ENCODE measurements at places on chromosomes 12 and 14.

- DNase-seq = no peak
These were observed 4.4 kb upstream of the GALNT9 start for GRCh38 chr12:132333766-132334165.

DNA sequence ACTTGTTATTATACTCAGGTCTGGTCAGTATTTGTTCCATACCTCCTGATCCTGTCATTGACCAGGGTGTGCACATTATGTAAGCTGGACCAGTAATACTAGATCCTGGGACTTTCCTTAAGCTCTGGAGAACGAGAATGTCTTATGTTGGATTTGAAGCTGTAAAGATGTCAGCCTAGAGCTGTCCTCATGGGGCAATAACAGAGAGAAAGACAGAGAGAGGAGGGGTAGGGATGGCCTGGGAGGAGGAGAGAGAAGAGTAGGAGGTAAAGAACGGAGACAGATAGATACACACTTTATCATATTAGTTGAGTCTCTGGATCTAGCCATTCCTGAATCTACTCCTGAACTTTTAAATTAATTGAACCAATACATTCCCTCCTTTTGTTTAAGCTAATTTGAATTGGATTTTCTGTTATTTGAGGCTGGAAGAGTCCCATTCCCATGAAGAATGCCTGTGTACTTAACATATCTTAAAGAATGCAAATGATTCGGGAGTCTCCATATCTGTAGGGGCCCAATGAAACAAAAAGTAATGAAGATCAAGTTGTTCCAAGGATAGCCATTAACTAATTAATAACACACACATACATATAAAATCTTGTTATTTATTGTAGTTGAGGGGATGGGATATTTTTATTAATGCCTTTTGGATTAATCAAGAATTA lies 55.9 kb downstream of the PLEKHA5 start:
- no peak for DNase-seq

DNA sequence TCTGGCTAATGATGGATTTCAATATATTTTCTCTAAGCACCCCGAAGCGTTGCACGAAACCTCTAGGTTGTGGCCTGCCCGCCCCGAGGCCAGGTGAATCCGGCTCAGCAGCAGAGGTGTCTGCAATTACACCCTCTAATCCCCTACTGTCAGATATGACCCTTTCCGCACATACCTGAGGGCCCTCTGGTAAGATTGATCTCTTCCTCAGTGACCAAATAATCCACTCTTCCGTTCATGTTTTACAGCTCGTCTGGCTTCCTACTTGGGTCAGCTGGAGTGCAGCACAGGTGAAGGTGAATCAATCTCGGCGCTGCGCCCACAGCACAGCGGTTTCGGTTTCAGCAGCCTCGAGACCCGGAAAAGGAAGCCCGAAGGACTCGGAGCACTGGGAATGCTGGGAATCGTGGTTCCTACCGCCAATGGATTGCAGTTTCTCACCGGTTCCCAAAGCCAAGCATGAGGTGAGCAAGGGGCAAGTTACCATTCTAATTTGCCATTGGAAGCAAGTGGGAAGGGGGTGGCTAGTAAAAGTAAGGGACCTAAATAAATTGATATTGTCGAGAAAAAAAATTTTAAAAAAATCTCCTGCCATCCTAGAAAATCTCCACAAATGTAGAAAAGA lies at the start of gene SYNJ2BP:
SYNJ2BP (minus strand) TSS at position 366 of the 625 bp plus-strand sequence; CDS start at position 239, 127 bp downstream.
- DNase-seq = no peak

- DNase-seq = no peak
These were observed 178.7 kb downstream of the PAWR start for GRCh38 chr12:79512068-79512467.

- DNase-seq = no peak
These were observed 76.1 kb downstream of the TBC1D30 start for GRCh38 chr12:64900540-64900939.

GRCh38 chr14:59333235-59333634 lies 131.9 kb downstream of the GPR135 start:
- no peak for DNase-seq

DNA sequence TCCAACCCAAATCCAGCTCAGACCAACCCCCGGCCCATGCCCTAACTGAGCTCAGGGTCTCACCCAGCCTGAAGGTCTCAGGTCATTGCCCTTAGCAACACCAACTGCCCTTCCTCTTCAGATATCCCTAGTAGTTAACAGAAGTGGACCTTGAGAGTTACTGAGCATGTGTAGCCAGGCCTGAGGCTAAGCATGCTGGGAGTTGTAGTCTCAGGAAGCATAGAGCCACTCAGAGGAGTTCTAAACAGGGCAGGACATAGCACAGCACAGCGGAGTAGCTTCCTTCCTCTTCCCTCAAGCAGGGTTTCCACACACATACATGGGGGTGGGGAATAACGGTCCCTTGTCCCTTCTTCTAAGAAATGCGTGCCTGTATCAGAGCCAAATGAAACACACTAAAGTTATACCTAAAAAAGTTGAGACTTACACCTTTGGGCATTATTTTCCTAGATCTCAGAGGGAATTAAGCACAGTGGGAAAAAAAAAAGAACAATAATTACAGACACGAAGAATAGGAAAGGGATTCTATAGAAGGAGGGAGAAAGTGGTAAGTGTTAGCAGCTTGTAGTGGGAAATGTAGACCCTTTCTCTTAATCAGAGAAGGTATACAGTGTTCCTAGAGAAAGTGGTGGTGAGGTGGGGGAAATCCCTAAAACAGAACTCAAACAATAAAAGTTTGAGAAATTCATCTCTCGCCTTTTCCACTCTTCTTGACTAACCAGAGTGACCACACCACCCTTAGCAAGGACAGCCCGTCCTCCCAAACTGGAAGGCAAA lies 4.4 kb downstream of the KMT2D start:
- no peak for DNase-seq

DNA sequence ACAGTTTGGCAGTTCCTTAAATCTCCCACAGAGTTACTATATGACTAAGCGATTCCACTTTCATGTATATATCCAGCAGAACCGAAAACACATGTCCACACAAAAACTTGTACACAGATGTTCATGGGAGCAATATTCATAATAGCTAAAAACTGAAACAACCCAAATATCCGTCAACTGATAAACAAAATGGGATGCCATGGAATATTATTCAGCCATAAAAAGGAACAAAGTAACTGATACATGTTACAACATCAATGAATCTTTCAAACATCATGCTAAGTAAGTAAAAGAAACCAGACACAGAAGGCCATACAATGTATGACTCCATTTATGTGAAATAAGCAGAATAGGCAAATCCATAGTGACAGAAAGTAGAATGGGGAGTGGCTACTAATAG lies 80.2 kb upstream of the GPHB5 start:
- no peak for DNase-seq

DNA sequence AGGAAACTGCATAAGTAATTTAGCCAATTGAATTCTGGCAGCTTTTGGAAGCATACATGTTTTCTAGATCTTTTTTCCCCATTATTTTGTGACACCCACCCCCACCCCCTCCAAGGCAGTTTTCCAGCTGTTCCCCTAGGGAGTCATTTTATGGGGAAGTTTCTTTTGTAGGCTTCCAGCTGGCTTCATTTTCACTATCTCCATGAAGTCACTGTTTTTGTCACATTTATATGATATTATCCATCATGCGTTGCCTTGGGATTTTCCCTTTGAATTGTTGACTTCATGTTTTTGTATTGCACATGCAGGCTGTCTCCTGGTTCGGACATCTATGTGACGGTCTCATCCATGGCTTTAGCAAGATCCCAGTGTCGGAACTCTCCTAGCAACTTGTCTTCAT lies 233.6 kb upstream of the RGS6 start:
- no peak for DNase-seq

GRCh38 chr14:39442293-39442692 lies 10.1 kb upstream of the FBXO33 start:
- DNase-seq = no peak

DNA sequence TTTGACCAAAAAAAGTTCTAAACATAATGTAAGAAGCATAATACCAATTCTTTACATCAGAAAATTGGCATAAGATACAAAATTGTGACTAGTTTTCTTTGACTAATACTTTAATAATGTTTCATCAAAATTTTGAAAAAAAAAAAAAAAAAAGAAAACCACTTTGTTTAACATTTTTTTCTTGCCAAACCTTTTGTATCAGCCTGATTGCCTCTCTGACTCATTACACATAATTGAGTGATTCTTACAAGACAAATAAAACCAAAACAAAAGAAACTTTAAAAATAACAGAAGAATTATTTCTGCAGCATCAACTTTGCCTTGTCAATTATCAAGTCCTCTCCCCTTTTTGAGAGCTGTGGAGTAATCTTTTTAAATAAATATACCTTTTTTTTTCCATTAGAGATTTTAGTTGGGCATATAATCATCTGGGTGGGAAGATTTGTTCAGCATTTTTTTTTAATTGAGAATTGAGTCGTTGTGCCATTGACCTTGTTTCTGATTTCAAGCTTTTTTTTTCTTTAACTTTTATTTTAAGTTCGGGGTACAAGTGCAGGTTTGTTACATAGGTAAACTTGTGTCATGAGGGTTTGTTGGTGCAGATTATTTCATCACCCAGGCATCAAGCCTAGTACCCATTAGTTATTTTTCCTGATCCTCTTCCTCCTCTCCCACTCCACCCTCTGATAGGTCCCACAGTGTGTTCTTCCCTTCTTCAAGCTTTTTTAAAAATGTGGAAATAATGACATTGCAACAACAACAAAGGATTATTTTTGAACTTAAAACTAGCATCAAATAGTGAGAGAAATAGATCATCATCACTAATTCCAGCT lies 45.8 kb upstream of the HMGA2 start:
- DNase-seq = no peak

- DNase-seq = no peak
These were observed 207.1 kb downstream of the ANO4 start for GRCh38 chr12:101001669-101002068.

DNA sequence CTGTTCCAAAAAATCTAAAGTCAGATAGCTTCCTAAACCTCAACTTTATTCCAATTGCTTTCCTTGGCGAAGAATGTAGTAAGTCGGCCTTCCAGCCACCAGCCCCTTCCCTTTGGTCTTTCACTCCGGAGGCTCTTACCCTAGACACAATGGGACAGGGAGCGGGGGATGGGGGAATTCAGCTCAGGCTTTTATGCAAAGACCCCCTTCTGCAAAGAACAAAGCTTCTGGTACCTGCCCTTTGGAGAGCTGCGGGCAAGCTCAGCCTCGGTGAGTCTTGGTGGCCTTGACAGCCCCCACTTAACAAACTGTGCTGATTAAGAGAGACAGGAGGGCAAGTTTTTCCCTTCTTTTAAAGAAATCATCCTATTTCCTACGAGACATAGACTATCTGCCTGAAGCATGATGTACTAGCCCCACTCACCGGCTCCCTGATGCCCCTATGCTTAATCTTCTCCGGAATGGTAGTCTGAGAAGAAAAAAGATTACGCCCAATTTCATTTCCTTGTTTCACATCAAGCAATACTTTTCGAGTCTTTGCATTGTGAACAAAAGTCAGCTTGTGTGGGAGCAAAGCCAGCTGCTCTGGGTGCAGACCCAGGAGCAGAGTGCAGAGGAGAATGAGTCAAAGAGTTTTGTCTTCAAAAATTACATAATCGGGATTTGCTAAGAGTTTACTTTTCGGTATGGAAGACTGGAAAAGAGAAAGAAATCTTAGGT lies 1.5 kb upstream of the NANOG start:
- DNase-seq = no peak

DNA sequence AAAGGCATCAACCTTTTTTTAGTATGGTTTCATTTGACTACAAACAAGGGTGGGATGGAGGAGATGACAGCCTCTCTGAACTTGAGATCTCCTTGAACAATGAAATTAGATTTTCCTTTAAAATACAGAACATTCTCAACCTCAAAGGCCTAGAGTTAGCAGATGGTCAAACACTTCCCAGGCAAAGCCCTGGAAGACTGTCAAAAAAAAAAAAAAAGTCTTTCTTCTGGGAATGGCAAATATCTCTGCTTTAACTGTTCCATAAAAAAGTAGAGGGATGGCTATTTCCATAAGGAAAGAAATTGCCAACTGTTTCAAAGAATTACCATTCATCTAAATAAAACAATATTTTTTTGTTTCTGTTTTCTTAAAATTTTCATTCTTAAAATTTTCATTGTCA lies 870.8 kb downstream of the GALC start:
- no peak for DNase-seq

GRCh38 chr12:25323581-25323982 lies 72.9 kb upstream of the KRAS start:
- no peak for DNase-seq

GRCh38 chr14:63764103-63764502 lies 36.2 kb upstream of the SGPP1 start:
- DNase-seq = no peak

GRCh38 chr12:41014643-41015020 lies 173.5 kb upstream of the PDZRN4 start:
- no peak for DNase-seq

DNA sequence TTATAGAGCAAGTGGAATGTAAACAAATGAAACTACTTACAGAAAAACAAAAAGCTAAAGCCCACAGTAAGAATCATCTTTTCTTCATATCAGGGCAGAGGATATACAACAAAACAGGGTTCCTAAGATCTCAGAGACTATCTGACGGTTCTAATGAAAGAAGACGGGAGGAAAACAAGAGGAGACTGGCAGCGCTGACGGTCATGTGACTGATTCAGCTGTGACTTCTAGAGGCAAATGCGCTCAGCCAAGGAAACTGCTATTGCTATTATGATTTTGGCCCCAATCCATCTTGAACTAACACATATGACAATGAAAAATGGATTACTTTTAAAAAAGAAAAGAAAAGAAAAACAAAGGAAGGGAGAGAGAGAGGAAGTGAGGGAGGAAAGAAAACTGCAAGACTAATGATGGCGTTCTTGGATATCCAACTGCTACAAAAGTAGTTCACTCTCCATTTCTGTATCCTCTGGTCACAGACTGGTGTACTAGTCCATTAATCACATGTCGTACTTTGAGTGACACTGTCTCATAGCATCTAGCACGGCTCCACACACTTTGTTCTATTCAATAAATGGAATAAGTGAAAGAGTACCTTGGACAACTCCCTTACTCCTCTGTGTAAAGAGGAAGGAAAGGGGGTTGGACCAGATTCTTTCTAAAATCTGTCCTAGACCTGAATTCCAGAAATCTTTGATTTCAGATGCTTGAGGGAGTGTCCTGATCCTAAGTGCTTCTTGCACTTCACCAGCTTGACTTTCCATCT lies 119.3 kb downstream of the DAD1 start:
- DNase-seq = no peak
